ENCODE measurements at places on chromosomes 12 and 14.

DNA sequence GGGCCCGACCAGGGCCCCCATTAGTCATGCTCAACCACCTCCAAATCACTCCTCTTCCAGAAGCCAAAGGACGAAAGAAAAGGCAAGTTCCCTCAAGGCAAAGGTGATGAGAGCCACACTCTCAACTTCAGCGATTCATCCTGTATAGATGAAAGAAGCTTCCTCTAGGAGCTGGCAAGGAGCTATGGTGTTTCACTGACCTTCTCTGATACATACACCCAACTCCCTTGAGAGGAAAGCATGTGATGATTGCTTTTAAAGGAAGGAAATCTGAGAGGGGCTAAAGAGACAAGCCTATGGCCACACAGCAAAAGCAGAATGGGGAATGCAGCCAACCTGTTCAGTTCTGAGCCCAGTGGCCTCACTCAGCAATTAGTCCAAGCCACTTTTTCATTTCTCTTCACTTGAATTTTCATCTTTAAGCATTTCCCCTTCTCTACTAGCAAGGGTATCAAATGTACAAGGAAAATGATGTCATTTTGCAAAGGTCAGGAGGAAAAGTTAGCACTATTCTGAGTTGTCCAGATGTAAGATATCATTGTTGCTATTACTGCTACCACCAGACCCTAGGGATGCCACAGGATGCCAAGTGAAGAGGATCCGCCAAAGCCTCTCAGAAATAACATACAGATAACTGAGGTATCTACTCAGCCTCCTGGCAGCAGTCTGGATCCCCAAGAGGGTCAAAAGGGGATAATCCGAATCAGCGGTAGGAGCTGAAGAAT lies 82.5 kb downstream of the MAP3K9 start:
- DNase-seq = no peak

GRCh38 chr12:104505095-104505818 lies 48.5 kb downstream of the CHST11 start:
- no peak for DNase-seq

- DNase-seq = no peak
These were observed 31.9 kb downstream of the MMAB start for GRCh38 chr12:109541413-109541726.

- DNase-seq = peak; percentile 64
These were observed 14.8 kb upstream of the DYRK2 start for GRCh38 chr12:67633708-67634107.

DNA sequence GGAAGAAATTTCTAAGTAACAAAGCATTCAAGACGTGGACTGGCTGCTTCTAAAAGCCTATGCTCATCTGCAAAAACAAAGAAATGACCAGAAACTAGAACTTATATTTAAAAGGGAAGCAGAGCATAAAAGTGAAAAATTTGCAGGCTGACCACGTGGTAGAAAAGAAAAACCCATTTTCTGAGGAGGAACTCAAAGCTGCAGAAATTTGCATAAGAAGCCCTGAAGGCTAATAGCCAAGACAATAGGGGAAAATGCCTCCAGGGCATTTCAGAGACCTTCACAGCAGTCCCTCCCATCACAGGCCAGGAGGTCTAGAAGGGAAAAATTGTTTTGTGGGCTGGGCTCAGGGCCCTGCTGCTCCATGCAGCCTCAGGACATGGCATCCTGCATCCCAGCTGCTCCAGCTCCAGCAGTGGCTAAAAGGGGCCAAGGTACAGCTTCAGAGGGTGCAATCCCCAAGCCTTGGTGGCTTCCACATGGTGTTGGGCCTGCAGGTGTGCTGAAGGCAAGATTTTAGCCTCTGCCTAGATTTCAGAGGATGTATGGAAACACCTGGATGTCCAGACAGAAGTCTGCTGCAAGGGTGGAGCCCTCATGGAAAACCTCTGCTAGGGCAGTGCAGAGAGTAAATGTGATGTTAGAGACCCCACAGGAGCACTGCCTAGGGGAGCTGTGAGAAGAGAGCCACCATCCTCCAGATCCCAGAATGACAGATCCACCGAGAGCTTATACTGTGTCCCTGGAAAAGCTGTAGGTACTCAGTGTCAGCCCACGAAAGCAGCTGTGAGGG lies 55.5 kb downstream of the CHGA start:
- DNase-seq = no peak

GRCh38 chr12:117367006-117367638 lies 5.7 kb upstream of the NOS1 start:
- peak; percentile 89 for DNase-seq

- DNase-seq = no peak
These were observed 622.6 kb upstream of the ATP2B1 start for GRCh38 chr12:90331262-90331661.

- DNase-seq = no peak
These were observed 18.2 kb upstream of the CEBPE start for GRCh38 chr14:23137192-23137812.

DNA sequence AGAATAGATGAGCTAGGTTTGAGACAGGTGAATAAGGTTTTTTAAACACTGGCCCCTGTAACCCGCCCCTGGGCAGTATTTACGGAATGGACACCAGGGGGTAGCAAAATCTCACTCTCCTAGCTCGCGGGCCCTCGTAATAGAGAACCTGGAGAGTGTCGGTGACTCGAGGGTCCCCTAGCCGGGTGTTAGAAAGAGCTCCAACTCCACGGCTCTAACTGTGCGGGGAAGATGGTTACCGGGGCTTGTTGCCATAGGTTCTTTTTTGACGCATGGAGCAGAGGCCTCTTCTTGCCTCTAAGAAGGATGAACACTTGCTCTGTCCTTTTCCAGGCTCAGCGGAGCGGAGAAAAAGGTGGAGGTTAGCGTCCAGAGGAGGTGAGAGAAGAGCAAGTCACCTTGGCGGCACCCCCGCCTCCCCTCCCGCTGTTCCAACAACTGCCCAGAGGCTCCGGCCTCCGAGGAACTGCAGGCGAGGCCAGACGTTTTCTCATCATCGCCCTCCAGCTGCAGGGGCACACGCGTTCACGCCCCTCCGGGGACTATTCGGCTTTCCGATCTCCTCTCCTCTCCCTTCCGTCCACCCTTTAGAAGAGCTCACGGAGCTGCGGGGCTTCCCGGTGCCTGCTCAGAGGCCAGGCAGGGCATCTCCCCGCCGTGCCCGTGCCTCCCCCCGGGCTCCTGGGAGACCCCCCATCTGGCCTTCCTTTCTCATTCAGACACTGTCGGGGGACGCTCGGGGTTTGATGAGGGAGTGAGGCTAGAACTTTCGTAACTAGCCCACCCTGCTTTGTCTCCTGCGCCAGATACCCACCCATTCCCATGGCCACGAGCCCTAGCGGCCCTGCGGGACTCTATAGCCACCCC lies 1.4 kb upstream of the ARHGEF40 start:
- DNase-seq = peak; percentile 75

- DNase-seq = no peak
These were observed 9.5 kb upstream of the SP7 start for GRCh38 chr12:53345486-53346188.

DNA sequence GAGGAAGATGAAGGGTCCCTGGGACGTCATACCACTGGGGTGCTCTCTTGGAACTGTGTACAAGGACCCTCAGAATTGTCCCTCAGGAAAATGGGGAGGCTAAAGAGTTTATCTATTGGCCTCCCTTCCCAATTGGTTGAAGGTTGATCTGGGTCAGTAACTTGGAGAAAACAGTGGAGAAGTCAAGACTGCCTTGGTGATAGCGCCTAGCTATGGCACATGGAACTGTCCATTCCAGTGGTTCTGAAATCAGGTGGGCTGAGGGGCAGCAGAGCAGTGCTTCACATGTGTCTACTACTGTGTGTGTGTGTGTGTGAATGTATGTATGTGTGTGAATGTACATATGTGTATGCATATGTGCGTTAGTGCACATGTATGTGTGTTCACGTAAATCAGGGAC lies 316.1 kb downstream of the AACS start:
- no peak for DNase-seq

DNA sequence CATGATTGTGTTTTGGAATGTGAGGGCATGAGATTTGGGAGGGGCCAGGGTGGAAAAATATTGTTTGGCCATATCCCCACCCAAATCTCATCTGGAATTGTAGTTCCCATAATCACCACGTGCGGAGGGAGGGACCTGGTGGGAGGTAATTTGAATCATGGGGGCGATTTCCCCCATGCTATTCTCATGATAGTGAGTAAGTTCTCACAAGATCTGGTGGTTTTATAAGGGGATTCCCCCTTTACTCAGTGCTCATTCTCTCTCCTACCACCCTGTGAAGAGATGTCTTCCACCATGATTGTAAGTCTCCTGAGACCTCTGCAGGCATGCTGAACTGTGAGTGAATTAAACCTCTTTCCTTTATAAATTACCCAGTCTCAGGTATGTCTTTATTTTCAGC lies 15.7 kb downstream of the OR10P1 start:
- DNase-seq = no peak

GRCh38 chr14:33917661-33918060 lies 33.2 kb downstream of the EGLN3 start:
- DNase-seq = no peak

GRCh38 chr12:15206338-15206737 lies 14.9 kb downstream of the RERG start:
- no peak for DNase-seq

DNA sequence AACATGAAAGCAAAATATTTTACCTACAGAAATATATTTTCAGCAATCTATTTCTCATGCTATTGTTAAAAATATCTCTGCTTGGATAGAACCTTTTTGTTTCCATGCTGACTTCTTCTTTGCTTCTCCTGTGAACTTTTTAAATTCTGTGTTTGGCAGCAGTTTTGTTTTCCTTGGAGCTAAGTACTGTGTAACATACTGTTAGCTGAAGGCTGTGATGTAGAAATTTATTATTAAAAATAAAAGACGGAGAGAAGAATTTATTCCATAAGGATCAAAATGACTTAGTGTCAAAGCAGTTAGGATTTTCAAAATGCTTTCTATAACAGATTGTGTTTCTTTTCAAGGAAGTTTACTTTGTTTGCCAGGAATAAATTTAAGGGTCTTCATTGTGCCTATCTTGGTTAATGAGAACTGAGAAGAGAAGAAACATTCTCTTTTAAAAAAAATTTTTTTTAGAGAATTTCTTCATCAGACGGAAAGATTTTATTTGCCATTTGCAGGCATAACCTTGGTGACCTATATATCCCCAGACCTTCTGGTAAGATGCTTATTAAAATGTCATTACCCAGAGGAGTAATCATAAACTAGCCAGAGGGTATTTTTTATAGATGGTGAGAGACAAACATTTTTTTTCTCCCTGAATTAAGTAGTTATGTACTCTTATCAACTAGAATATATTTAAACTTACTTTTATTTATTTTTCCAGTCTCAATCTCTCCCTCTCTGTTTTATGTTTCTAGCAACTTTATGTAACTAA lies 147.1 kb upstream of the SLCO1C1 start:
- DNase-seq = no peak

DNA sequence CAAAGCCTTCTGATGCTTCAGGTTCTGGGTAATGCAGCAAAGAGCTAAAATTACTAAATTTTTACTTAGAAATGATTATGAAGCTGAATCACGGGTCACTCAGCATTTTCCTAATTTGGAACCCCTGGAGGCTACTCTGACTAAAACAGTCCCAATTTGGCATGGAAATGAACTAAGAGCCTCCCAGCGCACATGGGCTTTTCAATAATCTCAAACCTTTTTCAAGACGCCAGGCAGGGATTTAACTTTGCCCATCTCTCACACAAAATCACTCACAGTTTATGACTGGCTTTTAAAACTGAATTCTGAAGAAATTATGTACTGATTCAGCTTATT lies 68.3 kb downstream of the LLPH start:
- no peak for DNase-seq

DNA sequence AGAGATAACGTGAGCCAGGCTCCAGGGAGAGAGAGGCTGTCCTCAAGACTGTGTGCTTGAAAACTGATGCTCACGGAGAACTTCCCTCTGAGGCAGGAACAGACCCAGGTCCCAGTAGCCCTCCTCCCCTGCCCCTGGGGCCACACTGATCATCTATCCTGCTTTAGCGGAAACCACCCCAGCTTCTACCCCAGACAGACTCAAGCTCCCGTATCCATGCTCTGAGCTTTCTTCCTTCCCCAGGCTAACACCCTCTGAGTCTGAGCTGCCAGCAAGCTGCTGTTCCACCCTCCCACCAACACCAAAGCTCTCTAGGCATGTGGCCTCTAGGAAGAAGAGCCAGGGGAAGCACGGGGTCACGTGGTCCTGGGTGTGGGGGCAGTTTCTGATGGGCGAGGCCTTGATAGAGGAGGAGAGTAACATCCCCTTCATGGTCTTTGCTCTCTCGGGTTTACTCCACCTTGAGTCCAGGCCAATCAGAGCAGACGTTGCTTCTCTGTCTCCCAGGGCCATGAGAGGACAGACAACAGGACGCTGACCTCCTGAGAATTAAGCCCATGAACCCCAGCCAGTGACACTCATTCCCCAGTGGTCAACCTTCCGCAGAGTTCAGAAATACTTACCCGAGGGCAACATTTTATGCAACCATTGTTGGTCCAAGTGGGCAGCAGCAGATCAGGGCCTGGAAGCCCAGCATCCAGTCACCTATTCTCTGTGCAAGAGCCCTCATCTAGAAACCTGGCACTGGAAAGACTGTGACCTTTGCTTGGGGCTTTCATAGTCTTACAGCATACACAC lies 1.4 kb downstream of the PCK2 start:
- peak; percentile 35 for DNase-seq

DNA sequence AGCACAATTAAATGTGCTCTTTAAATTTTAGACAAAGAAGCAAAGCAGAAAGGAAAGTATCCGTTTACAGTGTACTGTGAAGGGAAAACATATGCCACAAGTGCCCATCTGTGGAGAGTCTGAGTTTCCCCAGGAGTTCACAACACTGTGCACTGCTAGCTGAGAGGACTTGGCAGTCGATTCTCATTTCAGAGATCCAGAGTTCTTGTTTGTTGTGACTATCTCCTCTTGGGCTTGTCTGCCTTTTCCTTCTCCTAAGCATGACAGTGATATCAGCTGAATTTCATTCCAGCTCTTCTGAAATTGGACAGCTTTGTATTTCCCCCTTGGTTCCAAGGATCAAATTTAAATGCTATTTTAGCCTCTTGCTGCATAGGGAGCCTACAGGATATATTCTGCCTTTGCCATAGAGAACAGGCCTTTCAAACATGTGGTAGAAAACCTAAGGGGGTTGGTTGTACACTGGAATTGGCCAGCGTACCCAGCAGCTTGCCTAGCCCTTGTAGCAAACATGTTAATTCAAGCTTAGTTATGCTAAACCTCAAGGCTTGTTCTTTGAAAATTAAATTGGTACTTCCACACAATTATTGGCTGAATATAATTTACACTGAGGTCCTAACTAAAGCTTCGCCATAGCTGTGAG lies 259.2 kb upstream of the NOVA1 start:
- no peak for DNase-seq

DNA sequence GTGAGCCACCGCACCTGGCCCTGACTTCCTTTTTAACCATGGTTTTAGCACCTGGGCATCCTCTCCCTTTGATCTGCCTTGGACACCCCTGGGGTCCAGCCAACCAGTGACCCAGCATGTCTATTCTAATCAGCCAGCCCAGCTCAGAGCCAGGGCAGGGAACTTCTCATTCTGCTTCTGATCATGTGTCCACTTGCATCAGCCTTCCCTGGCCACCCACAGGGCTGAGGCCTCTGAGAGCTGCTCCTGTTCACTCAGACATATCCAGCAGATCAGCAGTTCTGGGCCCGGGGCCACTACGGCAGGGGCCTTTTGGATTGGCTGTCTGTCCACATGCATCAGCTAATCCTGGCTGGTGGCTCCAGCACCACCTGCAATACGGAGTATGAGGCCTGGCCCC lies 117.9 kb upstream of the MAP1LC3B2 start:
- DNase-seq = peak; percentile 15
